H54 (cell line): ENCODE measurements at places on chromosomes 1 and 21.

GRCh38 chr1:224763126-224763775 lies 147.1 kb downstream of the CNIH3 start:
- no peak for DNase-seq

- no peak for DNase-seq
Observed at GRCh38 chr1:19635646-19636045, 8.5 kb upstream of the NBL1 start.

GRCh38 chr1:171715813-171716251 lies 26.0 kb downstream of the VAMP4 start:
- no peak for DNase-seq

GRCh38 chr1:7781923-7782495 lies 2.1 kb upstream of the PER3 start:
- DNase-seq, result no peak

DNA sequence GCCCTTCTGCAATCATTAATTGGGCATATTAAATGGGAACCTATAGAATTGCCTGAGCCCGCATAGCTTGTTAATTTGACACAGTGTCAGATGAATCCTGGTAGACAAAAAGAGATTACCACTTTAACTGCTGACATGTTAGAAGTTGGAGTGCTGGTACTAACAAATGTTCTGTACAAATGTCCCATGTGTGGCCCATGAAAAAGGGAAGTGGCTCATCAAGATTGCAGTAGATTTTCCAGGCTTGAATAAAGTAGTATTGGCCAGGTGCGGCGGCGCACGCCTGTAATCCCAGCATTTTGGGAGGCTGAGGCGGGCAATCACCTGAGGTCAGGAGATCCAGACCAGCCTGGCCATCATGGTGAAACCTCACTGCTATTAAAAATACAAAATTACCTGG lies 45.6 kb downstream of the GNPAT start:
- no peak for DNase-seq

DNA sequence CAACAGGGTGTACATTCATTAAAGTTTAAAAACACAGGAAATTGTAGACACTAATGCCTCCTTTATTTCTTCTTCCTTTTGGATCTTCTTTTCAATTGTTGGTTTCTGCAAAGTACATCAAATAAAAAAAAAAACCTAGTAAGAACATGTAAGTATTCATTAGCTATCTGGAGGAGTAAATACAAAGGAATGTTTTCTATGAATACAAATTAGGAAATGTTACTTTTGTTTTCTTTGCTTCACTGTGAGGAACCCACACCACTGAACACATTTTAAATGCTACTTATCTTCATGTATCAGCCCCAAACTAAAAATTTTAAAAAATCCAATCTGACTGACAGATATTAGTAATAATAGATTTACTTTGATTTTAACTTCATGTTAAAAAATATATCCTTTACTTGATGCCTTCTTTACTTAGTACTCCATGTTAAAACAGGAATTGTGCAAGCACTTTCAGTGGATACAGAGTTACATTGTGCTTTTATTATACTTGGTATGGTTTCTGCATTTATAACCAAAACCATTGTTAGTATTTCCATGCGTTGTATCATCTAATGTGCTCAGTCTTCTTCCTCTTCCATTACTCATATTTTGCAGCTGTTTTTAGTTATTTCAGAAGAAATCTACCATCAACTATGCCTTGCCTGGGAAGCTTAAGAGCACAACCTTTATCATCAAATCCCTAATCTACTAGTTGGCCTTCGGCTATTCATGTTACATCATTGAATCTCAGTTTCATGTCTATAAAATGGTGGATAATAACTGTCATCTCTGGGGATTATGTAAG lies 236.9 kb upstream of the DPYD start:
- DNase-seq, result no peak

DNA sequence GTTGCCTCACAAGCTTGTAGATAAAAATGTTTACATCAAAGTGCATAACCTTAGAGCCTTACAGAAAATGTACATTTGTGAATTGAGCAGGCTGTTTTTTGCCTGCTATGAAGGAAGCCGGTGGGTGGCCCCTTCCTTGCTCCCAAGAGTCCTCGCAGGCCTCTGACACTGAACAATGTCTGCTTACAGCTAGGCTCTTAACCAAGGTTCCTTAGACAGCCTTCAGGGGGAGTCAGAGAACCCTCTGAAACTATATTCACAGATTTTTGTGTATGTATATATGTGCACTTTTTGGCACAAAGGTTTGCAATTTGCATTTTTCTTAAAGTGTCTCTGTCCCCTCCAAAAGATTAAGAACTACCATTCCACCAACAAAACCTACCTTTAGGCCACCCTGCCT lies 282.6 kb downstream of the BARHL2 start:
- no peak for DNase-seq

DNA sequence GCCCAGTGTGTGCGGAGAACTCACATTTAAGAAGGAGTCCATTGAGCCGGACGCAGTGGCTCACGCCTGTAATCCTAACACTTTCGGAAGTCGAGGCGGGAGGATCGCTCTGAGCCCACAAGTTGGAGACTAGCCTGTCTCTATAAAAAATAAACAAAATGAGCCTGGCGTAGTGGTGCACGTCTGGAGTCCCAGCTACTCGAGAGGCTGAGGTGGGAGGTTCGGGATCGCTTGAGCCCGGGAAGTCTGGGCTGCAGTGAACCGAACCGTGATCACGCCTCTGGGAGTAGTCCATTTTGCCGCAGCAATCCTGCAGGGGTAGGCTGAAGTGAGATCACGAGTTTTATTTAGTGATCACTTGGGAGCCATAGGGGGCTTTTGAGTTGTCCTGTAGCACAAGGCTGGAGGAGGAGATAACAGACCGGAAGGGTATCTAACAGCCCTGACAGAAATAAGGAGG lies 497 bp upstream of the FUCA1 start:
- peak; percentile 34 for DNase-seq

DNA sequence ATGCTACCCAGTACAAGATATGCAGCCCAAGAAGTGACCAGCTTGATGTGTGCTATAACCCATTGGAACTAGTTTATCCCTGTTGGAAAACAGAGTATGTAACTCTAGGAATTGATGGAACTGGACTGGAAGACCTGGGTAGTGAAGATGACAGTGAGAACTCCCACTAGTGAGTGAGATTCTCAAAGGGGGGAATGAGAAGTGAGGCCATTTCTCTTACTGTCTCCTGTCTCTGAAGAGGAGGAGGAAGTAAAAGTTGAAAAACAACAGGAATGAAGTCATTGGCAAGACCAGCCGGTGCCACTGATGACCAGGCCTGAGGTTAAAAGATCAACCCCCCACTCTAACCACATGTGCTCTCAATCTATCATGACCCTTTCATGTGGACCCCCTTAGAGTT lies 20.9 kb downstream of the PLA2G2F start:
- no peak for DNase-seq
